ENCODE measurements at places on chromosomes 2 and 18. TPM values are rescaled to one million over a fixed set of nuclear protein-coding genes. Genes with fewer than 3 reads are reported as not detected.

DNA sequence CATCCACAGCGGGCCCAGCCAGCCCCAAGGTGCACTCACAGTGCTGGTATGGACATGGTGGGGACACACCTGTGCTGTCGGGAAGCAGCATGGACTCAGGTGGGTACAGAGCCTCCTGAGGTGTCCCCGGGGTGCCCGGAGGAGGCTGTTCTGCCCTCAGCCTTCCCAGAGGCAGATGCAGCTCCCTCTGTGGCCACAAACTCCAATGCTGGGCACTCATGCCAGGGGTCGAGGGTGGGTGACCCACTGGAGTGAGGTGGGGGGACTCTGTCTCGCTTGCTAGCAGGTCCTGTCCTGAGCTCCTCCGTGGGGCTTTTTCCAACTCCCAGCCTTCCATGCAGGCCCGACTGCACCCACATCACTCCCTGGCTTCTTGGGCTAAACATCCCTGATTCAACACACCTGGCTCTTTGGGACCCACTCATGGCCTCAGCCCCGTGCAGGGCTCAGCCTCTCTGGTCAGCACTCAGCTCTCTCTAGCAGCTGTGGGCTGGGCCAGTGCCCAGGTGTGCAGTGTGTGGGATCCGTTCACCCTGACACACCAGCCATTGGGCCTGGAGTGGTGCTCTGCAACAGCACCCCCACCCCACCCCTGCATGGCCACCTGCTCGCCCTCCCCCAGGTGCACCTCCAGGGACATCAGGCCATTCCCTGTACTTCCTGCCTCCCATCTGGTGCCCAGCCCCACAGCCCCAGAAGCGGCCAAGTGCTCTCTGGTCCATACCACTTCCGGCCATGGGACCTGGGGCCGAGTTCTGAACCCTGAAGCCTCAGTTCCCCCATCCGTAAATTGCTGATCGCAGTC, 16.0 kb downstream of the RAMP1 start:
- no peak overlapping the region for H3K4me3 ChIP-seq
- H3K27ac ChIP-seq: no peak overlapping the region
- H3K4me1 ChIP-seq: no peaks in the 10 kb centered on the region

Gene LYPD1
- 11.1 TPM for total RNA-seq

Gene SALL3
- 2.0 TPM for total RNA-seq

- H3K4me3 ChIP-seq: no peak overlapping the region
- H3K27me3 ChIP-seq: peaks cover 8% of the 10 kb centered on the region
- no peaks in the 10 kb centered on the region for H3K4me1 ChIP-seq
- H3K36me3 ChIP-seq: no peaks in the 10 kb centered on the region
- H3K27ac ChIP-seq: no peak overlapping the region
- DNase-seq: no peak
Observed at GRCh38 chr2:73283545-73284295, 558 bp downstream of the FBXO41 start.

Gene POU3F3
- total RNA-seq: 118 TPM

GRCh38 chr2:140893685-140894084, 1237.1 kb downstream of the LRP1B start:
- no peaks in the 10 kb centered on the region for H3K27me3 ChIP-seq
- no peak overlapping the region for H3K4me3 ChIP-seq
- no peaks in the 10 kb centered on the region for H3K4me1 ChIP-seq
- DNase-seq: no peak
- no peaks in the 10 kb centered on the region for H3K36me3 ChIP-seq

Gene C2orf66
- not detected for total RNA-seq

GRCh38 chr2:166230724-166231070, 102.9 kb upstream of the SCN1A start:
- no peaks in the 10 kb centered on the region for H3K27me3 ChIP-seq
- no peak overlapping the region for H3K4me3 ChIP-seq
- H3K36me3 ChIP-seq: no peaks in the 10 kb centered on the region
- peak overlapping the region; percentile 84 for H3K27ac ChIP-seq
- DNase-seq: no peak

DNA sequence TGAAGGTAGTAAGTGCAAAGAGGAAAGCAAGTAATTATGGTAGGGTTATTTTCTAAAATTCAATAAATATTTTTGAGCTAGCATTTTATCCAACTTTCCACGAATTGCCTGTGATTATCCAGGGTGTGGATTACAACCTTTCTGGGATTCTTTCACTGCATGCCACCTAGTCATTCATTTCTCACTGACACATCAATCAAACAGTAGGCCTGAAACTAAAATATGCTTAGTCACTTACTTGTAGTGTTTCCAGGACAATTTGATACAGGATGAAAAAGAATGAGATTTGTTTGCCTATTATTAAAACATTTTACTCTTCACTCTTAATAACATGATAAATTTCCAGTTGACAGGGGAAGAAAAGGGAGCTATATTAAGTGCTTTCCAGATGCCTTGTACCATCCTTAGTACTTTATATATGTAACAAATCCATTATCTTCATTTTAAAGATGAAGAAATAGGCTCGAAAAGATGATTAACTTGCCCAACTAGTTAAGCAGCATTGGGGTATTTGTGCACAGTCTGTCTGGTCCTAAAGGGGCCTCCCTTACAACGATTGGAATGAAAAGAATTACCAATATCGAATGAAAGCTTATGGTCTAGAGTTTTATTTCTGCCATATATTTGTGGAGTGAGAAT, 70.4 kb downstream of the KCTD1 start:
- no peaks in the 10 kb centered on the region for H3K36me3 ChIP-seq
- no peak for DNase-seq
- no peaks in the 10 kb centered on the region for H3K27me3 ChIP-seq
- H3K4me3 ChIP-seq: no peak overlapping the region

DNA sequence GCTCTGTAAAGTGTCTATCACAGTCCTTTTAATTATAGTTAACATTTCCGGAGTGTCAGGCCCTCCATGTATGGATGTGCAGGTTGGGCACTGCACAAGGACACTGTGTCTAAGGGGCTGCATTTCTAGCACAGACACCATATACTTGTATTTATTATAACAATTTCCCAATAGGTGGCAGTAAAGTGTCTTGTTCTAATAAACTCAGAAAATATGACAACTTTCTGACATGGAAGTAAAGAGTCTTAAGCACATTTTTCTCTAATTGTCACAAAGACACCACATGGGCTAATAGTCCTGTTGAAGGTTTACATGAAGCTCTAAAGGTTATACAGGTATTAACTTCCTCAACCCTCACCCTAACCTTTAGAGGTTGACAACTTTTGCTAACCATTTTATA, 156.6 kb downstream of the DYSF start:
- H3K4me1 ChIP-seq: peaks cover 4% of the 10 kb centered on the region
- H3K27me3 ChIP-seq: no peaks in the 10 kb centered on the region
- no peak overlapping the region for H3K4me3 ChIP-seq
- no peak overlapping the region for H3K27ac ChIP-seq
- no peaks in the 10 kb centered on the region for H3K36me3 ChIP-seq

GRCh38 chr2:68237404-68237803, 14.9 kb downstream of the PPP3R1 start:
- peaks cover 27% of the 10 kb centered on the region for H3K4me1 ChIP-seq
- H3K36me3 ChIP-seq: no peaks in the 10 kb centered on the region
- no peak overlapping the region for H3K4me3 ChIP-seq
- no peak for DNase-seq
- no peak overlapping the region for H3K27ac ChIP-seq

- DNase-seq: no peak
- H3K27ac ChIP-seq: no peak overlapping the region
- no peaks in the 10 kb centered on the region for H3K4me1 ChIP-seq
- no peaks in the 10 kb centered on the region for H3K27me3 ChIP-seq
- no peak overlapping the region for H3K4me3 ChIP-seq
Observed at GRCh38 chr18:10065296-10065695, 151.5 kb downstream of the VAPA start.

Data from kidney (tissue), 22 donors.